ENCODE measurements at places on chromosomes 16 and 17. TPM values are rescaled to one million over a fixed set of nuclear protein-coding genes. Genes with fewer than 3 reads are reported as not detected.

DNA sequence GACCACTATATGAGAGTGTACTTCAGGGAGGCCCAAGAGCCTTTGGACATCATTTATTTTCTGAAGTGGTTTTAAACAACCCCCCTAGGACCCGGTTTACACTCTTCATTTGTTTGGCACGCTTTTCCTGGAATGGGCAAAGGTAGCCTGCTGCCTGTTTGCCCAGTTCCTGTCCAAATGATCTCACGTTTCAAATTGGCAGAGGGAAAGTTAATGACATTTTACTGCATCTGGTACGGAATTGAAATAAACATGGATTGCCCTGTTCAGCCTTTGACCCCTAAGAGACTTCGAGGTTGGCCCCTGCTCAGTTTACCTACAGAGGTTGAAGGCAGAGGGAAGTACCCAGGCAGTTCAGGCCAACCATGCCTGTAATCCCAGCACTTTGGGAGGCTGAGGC, 5.8 kb upstream of the RPRML start:
- no peak overlapping the region for H3K4me3 ChIP-seq
- H3K27ac ChIP-seq: no peak overlapping the region
- peaks cover 63% of the 10 kb centered on the region for H3K27me3 ChIP-seq
- H3K36me3 ChIP-seq: no peaks in the 10 kb centered on the region

GRCh38 chr16:74372953-74373846, 2.9 kb upstream of the NPIPB15 start:
- no peaks in the 10 kb centered on the region for H3K36me3 ChIP-seq
- H3K27ac ChIP-seq: peak overlapping the region; percentile 16
- no peak overlapping the region for H3K4me3 ChIP-seq
- no peaks in the 10 kb centered on the region for H3K4me1 ChIP-seq

GRCh38 chr17:77961741-77962140, 3.2 kb downstream of the TNRC6C start:
- peaks cover 1% of the 10 kb centered on the region for H3K36me3 ChIP-seq
- no peak for DNase-seq
- peaks cover 10% of the 10 kb centered on the region for H3K27me3 ChIP-seq
- H3K4me1 ChIP-seq: peaks cover 15% of the 10 kb centered on the region

GRCh38 chr16:73050201-73051099, 2.5 kb upstream of the ZFHX3 start:
- no peak for DNase-seq
- H3K27ac ChIP-seq: no peak overlapping the region
- H3K27me3 ChIP-seq: no peaks in the 10 kb centered on the region
- no peaks in the 10 kb centered on the region for H3K36me3 ChIP-seq
- no peak overlapping the region for H3K4me3 ChIP-seq

DNA sequence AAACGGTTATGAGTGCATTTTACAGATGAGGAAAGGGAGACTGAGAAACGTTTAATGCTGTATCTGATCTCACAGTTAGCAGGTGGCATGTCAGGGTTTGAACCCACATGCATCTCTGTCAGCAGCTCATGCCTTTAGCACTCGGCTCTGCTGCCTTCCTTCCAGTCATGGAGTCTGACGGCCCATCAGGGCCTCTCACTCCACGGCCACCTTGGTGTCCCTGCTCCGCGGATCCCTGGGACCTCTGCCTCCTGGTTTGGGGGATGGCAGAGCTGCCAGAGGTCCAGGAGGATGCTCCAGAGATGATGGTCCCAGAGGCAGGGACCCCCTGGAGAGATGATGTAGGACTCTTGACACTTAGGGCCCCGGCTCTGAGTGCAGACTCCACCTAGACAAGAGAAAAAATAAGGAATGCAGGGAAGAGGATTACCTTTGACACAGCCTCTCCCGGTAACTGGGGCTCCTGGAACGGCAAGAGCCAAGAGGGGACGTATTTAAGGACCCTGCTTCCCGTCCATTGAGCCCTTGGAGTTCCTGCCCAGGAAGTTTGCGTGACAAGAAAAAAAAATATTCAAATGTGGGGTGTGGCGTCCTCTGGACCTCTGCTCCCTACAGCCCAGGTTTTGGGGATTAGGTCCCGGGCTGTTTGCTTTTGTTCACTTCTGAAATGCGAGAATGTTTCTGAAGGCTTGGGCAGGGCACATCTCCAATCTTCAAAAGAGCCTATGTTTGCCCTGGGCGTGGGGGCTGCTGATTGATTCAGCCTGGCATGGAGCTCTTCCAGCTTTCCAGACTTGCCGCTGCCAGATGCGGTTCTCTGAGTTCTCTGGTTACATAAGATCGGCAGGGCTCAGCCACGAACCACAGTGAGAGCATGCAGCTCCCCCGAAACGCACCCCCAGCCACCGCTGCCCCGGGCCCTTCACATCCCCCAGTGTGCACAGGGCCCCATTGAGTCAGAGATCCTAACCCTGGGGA, at the start of gene ALDH3A1:
TSS of gene ALDH3A1 (minus strand) at position 470 of the 978 bp plus-strand sequence. CDS start 3,169 bp downstream, outside the sequence.
- H3K4me1 ChIP-seq: peaks cover 4% of the 10 kb centered on the region
- no peak within 1 kb of the TSS for H3K4me3 ChIP-seq
- H3K36me3 ChIP-seq: no peaks in the 10 kb centered on the region
- peaks cover 28% of the 10 kb centered on the region for H3K27me3 ChIP-seq

The CREBBP gene
- 146 TPM for total RNA-seq

Measured in progenitor cell of endocrine pancreas (in vitro differentiated cells).